ENCODE measurements at places on chromosomes 6 and 20.

DNA sequence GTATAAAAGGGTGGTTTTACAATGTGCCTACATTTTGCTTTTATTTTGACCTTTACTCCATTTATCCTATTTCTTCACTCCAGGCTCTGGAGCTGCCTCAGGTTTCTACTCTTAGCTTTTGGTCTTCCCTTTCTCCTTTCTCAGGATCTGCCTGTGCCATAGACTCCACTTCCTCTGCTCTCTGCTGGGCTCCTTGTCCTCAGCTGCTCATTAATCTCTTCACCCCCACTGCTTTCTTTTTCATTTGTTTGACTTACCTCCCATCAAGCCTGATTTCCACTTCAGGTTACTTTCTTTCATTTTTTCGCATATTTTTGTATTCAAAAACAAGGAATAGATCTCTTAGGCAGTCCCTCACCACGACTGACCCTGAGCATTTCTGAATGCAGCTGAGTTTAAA is 106.8 kb downstream of the COL19A1 start:
- no peak for DNase-seq

DNA sequence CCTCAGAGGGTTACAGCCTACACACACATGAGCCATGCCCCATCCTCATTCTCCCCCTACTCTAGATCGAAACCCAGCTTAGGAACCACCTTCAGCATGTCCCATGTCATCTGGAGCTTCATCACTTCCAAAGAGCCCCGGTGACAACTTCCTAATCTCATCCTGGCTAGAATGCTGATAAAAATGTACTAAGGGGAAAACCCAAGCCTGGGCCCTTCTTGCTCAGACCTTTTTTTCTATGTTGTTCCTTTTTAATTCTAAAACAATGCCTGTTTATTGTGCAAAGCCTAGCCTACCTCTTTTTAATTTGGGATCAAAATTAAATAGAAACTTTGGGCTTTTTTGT is 44.1 kb upstream of the NT5E start:
- DNase-seq: no peak

DNA sequence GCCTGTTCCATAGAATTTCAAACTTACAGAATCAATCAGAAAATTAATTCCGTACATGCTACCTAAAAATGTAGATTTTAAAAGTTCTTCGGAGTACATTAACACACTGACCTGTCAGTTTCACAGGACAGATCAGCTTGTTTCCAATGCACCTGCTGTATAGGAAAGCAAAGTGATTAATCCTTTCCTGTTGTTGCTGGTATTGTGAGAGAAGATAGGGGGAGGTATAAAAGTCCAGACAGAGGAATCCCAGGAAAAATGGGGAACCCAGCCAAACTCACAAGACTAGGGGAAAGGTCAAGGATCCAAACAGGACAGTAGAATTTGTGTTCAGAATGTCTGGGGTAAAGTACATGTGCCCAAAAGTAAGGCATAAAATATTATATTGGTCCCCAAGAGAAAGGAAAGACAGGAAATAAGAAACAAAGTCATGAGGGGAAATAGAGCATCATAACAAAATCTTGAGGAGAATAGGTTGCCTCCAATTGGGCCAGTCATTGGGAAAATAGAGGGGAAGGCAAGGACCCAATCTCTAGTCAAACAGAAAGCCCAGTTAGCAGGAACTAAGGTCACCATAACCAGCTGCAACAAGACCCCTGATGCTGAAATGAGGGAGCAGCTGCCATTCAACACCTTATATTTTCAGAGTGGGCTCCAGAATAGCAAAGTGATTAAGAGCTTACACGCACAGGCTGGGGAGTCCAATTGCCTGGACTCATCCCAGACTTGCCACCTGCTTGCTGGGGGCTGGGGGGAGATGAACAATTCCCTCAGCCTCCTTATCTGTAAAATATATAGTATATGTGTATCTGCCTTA is 10.3 kb downstream of the FILIP1 start:
- no peak for DNase-seq

GRCh38 chr6:39152262-39152661 is 37.3 kb upstream of the SAYSD1 start:
- DNase-seq: no peak

GRCh38 chr6:41156001-41156400 is 1.9 kb upstream of the TREML1 start:
- no peak for DNase-seq

GRCh38 chr6:140609956-140610355 is 1235.5 kb upstream of the CITED2 start:
- no peak for DNase-seq

DNA sequence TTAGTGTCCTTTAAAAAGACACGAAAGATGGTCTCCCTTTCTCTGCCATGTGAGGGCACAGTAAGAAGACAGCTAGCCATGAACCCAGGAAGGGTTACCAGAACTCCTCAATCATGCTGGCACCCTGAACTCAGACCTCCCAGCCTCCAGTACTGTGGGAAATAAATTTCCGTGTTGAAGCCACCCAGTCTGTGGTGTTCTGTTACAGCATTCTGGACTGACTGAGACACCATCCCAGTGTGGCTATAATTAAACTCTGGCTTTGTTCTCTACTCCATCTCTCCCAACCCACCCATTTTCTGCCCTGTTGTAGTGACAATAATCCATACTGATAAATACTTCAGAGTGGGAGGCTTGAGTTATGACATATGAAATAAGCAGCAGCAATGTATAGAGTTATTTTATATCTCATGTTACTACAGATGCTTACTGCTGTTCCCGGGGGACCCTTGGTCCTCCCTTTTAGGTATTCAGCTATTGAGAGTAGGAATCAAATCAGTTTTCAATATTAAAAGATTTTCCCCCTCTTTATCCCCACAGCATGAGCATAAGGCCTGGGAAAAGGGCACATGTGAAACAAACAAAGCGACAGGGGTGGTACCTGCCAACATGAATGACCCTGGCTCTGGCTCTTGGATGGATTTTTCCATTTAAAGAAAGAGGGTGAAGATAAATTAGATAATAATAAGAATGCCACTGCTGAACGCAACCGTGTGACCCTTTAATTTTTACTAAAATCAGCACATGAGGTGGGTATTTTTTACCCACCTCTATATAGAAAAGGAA is 224.3 kb upstream of the SLC35B3 start:
- no peak for DNase-seq

- no peak for DNase-seq
Observed at GRCh38 chr6:34149452-34149810, 3.5 kb upstream of the GRM4 start.

GRCh38 chr6:125474061-125474460 is 172.3 kb upstream of the HDDC2 start:
- no peak for DNase-seq

- no peak for DNase-seq
Observed at GRCh38 chr6:135128268-135128914, 52.7 kb upstream of the MYB start.

GRCh38 chr20:44643596-44644229 is 7.8 kb downstream of the ADA start:
- DNase-seq: no peak

GRCh38 chr6:42336431-42336830 is 115.3 kb downstream of the TRERF1 start:
- no peak for DNase-seq

- no peak for DNase-seq
Observed at GRCh38 chr6:169313347-169314010, 59.8 kb upstream of the THBS2 start.

- no peak for DNase-seq
Observed at GRCh38 chr6:114940181-114940580, 597.4 kb upstream of the HS3ST5 start.

- DNase-seq: no peak
Observed at GRCh38 chr6:154238831-154239230, 117.8 kb downstream of the IPCEF1 start.

- DNase-seq: no peak
Observed at GRCh38 chr6:108587258-108588059, 26.7 kb downstream of the FOXO3 start.

DNA sequence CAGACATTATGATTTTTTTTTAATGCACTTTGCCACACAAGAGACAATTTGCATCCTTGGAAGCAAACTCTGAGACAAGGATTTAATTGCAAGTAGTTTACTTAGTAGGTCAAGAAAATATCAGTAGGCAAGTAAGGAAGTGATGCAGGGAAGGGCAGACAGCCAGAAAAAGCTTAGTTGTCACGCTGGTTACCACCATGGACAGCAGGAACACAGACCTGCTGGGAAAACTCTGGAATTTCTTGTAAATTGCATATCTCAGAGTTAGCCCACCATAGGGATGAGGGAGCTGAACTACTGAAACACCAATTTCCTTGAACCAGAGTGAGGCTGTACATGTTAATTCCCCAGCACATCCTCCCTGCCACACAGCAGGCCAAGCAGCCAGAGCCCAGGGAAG is 92.7 kb downstream of the L3MBTL3 start:
- DNase-seq: no peak

GRCh38 chr20:54123587-54124180 is 50.1 kb downstream of the CYP24A1 start:
- no peak for DNase-seq

DNA sequence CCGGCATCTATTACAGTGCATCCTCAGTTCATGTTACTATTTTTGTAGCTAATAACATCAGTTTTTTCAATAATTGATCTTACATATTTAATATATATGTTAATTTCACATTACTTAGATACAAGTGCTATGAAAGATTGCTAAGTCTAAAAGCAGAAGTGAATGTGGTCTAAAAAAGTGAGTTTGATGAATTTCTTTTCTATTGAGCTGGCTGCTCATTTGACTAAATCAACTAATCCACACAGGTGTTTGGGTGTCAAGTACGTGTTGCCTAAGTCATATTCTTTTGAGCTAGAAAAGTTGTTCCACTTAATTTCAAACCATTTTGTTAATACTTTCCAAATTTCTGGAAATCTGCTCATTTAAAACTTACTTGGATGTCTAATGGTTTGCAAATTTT is 46.6 kb upstream of the EZR start:
- DNase-seq: no peak

- no peak for DNase-seq
Observed at GRCh38 chr20:63711085-63711645, 3.3 kb downstream of the ZGPAT start.

All from NCI-H1092 treated with DMSO at 0.1 percent for 48 hours (cell line).